ENCODE measurements at places on chromosomes 7 and 10.

DNA sequence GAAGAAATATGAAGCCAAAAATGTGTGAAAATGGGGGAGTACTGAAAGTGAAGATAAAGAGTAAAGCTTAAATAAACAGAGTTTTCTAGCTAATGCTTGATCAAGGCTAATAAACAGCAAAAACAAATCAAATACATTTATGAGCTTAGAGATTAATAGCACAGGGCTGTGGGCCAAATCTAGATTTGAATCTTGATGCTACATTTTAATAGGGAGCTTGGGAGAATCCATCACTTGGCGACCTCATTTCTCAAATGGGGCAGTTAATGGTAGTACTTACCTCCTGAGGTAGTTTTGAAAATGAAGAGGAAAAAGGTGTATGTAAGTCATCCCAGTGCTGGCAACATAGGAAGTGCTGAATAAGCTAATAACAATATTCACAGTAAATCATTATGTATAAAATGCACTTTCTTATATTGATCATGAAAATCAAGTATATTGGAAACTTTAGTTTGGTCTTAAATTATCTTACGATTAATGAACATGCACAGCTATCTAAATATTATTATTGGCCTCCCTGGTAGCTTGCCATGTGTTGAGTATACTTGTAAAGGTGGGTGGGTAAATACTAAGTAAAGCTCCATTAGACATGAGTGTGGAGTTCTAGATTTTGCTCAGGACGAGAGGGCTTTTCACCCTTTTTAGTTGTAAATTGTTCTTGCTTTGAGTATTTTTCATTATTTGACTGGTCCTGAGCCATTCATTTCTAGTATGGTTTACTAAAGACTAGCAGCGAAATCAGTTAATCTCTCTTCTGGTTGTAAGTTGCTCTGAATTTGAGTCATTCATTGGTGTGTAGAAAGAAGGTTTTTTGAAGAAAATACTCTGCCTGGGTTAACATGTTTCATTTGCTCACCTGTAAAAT, 5.1 kb downstream of the BICC1 start:
- no peak for DNase-seq

DNA sequence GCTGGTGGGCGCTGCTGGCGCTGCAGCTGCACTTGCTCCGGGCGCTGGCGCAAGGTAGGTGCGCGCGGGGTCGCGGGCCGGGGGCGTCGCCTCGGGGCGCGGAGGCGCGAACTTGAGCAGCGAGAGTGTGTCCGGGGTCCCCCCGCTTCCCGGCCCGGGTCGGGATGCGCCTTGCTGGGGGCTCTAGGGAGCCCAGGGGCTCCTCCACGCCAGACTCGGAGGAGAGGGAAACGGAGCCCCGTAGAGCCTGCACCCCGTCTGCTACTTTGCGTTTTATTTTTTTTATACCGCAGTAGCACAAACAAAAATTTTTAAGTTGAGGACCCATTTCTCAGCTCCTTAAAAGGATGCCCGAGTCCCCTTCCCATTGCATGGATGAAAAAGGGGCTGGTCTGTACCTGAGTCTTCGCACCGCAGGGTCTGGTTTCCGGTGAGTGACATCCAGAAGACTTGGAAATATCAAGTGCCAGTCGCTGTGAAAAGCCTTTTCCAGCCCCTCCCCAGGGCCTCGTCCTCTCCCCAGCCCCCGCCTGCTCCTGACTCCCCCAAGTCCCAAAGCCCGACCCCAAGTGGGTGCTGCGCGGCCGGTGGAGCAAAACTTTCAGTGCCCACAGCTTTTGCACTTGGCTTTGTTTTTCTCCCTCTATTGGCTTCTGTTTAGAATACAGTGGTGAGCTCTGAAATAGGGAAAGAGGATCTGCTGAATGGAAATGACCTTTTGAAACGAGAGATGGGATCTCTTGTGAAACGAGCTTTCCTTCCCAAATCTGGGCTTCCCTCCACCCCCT, 973 bp downstream of the SDK1 start:
- DNase-seq: no peak

- no peak for DNase-seq
Observed at GRCh38 chr10:24873281-24873683, 79.1 kb downstream of the PRTFDC1 start.

DNA sequence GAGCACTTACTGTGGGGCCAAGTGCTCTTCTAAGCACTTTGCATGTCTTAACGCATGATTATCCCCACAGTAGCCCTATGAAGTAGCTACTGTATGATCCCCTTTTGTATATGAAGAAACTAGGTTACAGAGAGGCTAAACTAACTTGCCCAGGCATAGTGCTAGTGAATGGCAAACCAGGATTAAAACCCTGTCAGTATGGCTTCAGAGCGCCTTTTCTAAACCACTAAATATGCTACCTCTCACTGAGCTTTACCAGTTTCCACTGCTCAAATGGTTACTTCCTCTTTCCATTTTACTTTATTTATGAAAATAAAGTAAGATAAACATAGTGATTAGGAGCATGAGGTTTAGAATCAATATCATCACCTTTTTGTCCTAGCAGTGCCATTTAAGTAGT, 73.6 kb downstream of the PODXL start:
- DNase-seq: no peak

DNA sequence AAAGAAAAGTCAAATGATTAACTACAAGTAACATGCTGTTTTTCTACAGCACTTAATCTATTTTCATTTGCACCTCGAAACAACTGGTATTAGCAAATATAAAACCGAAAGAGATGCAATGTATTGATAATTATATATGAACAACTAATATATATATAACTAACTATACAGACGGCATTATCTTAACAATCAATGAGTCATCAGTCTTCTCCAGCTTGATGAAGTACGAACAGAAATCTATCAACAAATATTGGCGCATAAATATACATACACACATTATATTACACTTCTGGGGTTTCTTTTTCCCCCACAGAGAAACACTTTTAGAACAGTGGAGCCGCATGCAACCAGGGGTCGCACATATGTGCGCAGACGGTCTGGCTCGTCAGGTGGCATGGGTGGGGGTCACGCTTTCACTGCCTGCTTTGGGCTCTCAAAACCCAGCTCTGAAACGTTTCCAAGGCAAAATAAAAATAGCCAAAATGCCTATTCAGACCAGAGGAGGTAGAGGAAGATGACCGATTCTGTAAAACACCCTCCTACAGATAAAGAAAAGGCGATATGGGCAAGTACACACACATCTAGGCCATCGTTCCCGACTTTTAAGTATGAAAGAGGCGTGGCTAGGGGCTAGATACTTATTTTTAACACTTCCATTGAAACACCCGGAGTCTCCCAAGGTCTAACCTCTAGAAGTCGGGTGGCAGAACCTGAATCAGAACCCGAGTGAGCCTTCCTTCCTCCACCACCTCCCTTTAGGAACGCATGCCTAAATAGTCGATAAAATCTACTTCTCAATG, 1.7 kb downstream of the ARHGAP12 start:
- no peak for DNase-seq

- no peak for DNase-seq
Observed at GRCh38 chr10:88090568-88091214, 227.3 kb downstream of the PTEN start.

DNA sequence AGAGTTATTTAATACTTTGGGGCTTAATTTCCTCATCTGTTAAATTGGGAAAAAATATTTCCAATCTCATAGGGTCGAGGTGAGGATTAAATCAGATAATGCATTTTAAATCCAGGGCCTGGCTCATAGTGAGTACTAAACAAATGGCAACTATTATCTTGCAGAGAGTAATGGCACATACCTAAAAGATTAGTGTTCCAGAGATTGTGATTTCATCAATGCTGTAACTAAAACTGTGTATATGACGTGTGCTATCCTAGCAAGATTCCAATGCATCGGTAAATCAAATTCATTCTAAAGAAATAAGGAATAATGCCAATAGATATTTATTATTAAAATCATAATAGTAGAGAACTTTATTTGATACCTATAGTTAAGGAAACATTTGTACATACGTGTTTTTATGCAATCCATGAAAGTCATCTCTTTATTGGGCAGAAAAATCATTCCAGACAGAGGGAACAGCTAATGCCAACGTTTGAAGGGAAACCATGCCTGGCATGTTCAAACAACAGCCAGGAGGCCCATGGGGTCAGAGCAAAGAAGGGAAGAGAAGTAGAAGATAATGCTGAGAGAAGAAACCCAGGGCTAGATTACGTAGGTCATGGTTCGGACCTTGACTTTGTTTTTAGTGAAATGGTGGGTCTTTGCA, 174.8 kb upstream of the AGR3 start:
- DNase-seq: no peak

DNA sequence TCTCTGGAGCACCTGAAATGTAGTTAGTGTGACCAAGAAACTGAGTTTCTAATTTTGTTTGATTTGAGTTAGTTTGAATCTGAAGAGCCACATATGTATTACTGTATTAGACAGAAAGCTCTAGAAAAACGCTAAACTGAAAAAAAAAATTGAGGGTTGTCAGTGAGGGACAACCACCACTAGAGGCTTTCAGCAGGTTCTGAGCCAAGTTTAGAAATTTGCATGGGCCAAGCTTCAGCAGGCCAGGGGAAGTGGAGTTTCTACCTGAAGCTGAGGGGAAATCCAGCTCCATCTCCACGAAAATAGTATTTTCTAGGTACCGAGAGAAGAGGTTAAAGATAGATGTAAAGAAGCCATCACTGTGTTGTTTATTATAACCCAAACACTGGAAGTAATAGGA, 77.9 kb upstream of the PLXNA4 start:
- no peak for DNase-seq

- DNase-seq: no peak
Observed at GRCh38 chr10:132632091-132632561, 94.5 kb downstream of the INPP5A start.

DNA sequence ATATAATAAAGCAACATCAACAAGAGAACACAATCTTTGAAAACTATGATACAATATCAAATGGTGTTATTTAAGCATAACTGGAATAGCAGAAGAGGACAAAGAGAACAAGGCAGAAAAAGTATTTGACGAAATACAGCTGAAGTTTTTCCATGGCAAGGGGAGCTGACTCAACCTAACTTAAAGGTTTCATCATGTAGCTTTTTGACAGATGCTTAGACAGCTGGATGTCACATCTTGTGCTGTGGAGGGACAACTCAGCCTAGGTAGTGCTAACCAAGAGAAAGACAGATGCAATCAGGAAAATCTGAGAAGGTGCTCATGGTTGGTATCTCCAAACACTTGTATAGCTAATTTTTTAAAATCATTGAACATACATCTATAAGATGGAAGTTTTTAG, 208.2 kb downstream of the TFEC start:
- DNase-seq: no peak

DNA sequence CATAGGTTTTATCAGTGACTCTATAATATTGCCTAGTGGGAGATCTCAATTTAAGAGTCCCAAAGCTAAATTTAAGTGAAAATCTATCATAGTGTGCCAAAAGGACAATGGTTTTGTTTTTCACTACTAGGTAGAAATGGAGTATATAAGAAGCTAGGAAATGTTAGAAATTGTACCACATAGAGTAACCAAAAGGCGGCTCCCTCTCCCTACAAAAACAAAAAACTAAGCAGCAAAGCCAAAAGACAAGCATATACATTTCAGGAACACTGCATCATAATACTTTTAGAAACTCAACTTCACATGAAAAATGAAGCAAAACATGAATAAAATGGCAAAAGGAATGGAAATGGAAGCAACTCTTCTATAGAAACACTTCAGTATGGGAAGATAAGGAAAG, 271.6 kb downstream of the CACNA2D1 start:
- DNase-seq: no peak

DNA sequence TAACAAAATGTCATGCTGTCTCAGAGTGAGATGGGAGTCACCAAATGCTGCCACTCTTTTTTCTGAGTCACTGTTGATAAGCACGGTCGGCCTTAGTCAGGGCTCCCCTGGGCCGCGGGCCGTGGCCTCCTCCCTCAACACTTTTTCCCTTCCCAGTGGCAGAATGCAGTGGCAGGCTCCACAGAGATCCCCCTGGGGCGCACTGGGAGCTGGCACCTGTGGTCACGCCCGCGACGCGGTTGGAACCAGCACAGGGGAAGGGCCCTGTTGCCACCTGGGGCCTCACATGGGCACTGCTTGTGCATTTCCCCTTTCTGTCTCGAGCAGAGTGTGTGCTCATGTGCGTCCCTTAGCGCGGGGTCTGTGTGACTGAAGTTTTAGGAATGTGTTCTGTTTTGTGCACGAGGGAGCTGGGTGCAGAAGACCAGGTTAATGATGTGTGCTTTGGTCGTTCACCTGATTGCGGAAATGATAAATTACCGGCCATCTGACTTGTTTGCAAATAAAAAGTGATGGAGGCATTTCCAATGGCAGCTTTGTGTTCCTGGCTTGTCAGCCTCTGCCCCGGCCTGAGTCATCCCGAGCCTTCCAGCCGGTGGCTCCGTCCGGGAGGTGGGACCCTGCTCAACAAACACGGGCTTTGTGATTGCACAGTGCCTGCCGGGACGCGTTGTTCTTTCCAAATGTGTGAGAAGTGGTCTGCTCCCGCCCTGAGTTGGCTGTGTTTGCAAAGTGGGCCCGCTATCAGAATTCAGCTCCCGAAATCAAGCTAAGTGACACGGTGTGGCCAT, 100.7 kb downstream of the NKX6-2 start:
- DNase-seq: no peak

- no peak for DNase-seq
Observed at GRCh38 chr10:114272696-114273095, 33.6 kb downstream of the VWA2 start.

- DNase-seq: no peak
Observed at GRCh38 chr7:106668861-106669524, 8.0 kb upstream of the CCDC71L start.

GRCh38 chr10:77872947-77873535, 53.5 kb downstream of the DLG5 start:
- DNase-seq: no peak

- no peak for DNase-seq
Observed at GRCh38 chr10:130744631-130745030, 566.9 kb downstream of the TCERG1L start.

- DNase-seq: no peak
Observed at GRCh38 chr10:71848325-71849275, 2.5 kb downstream of the PSAP start.

DNA sequence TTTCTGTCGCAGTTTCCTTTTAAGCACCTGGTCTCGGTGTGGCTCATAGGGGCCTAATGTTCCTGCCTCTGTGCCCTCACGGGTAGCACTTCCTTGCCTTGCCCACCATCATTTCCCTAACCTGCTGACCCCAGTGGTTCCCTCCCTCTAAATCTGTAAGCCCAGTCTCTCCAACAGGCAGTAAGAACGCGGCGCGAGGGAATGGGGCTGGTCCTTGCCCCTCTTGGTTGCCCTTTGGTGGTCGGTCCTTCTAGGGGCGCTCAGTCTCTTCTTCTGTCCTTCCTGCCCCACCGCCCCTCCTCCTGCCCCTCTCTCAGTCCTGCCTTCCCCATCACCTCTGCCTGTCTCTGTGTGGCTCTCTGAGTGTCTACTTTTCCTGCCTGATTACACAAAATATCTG, 21.2 kb downstream of the EMX2 start:
- no peak for DNase-seq

GRCh38 chr7:130872756-130873448, 138.9 kb upstream of the KLF14 start:
- DNase-seq: no peak

GRCh38 chr7:78959477-78959876, 494.0 kb downstream of the MAGI2 start:
- no peak for DNase-seq

All from COR-L47 (cell line).